T-cell (primary cell): ENCODE measurements at places on chromosomes 13 and 19. TPM values are rescaled to one million over a fixed set of nuclear protein-coding genes. Genes with fewer than 3 reads are reported as not detected.

GRCh38 chr13:46594374-46595078, 41.6 kb downstream of the LRCH1 start:
- H3K27ac ChIP-seq = no peak overlapping the region
- DNase-seq = no peak
- no peaks in the 10 kb centered on the region for H3K27me3 ChIP-seq
- H3K4me3 ChIP-seq = no peak overlapping the region

- H3K27me3 ChIP-seq = peaks cover 7% of the 10 kb centered on the region
- no peak overlapping the region for H3K27ac ChIP-seq
- H3K4me1 ChIP-seq = no peaks in the 10 kb centered on the region
- H3K4me3 ChIP-seq = no peak overlapping the region
Observed at GRCh38 chr19:6599866-6600454, 9.0 kb upstream of the CD70 start.

DNA sequence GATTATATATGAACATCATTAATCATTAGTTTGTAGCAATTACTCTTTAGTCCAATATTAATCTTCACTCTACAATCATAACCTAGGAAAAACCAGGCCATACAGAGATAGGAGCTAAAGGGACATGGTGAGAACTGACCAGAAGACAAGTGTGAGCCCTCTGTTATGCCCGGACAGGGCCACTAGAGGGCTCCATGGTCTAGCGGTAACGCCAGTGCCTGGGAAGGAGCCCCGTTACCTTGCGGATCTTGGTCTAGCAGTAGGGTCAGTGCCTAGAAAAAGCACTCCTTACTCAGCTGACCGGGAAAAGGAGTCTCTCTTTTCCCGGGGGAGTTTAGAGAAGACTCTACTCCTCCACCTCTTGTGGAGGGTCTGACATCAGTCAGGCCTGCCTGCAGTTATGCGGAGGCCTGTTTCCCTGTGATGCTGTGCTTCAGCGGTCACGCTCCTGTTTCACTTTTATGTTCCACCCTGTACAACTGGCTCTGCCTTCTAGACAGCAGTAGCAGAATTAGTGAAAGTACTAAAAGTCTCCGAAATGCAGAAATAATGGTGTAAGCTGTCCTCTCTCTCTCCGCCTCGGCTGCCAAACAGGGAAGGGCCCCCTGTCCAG, 13.8 kb downstream of the OR7D4 start:
- H3K4me3 ChIP-seq = peak overlapping the region; percentile 19
- no peaks in the 10 kb centered on the region for H3K36me3 ChIP-seq
- H3K4me1 ChIP-seq = no peaks in the 10 kb centered on the region
- DNase-seq = peak; percentile 58
- no peak overlapping the region for H3K27ac ChIP-seq
- no peaks in the 10 kb centered on the region for H3K27me3 ChIP-seq

- H3K36me3 ChIP-seq = peaks cover 96% of the 10 kb centered on the region
- H3K27ac ChIP-seq = no peak overlapping the region
- H3K27me3 ChIP-seq = no peaks in the 10 kb centered on the region
- H3K4me3 ChIP-seq = no peak overlapping the region
- H3K4me1 ChIP-seq = no peaks in the 10 kb centered on the region
Observed at GRCh38 chr13:114022876-114023275, 49.0 kb upstream of the C13orf46 start.

DNA sequence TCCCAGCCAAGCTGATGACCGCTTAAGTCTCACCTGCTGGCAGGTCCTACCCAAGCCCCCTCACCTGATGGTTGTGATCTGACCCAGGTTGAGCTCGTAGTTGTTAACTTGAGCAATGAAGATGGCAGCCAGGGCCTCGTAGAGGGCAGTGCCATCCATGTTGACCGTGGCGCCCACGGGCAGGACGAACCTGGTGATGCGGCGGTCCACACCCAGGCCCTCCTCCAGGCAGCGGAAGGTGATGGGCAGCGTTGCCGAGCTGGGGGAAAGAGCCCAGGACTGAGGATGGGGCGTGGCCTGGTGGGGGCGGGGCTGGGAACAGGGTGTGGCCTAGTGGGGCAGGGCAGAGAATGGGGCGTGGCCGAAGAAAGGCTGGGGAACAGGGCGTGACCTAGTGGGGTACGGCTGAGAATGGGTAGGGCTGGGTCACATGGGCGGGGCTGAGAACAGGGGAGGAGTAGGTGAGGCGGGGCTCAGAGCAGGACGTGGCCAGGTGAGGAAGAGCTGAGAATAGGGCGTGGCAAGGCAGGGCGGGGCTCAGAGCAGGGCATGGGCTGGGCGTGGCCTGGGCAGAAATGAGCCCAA, 12.9 kb downstream of the OR7C2 start:
- no peaks in the 10 kb centered on the region for H3K27me3 ChIP-seq
- no peaks in the 10 kb centered on the region for H3K36me3 ChIP-seq
- no peak overlapping the region for H3K4me3 ChIP-seq
- H3K27ac ChIP-seq = no peak overlapping the region

Gene GARIN5B
- not detected for total RNA-seq

GRCh38 chr19:33263325-33264023, 37.8 kb upstream of the SLC7A10 start:
- H3K36me3 ChIP-seq = no peaks in the 10 kb centered on the region
- H3K4me1 ChIP-seq = no peaks in the 10 kb centered on the region
- no peak overlapping the region for H3K4me3 ChIP-seq
- peaks cover 24% of the 10 kb centered on the region for H3K27me3 ChIP-seq

DNA sequence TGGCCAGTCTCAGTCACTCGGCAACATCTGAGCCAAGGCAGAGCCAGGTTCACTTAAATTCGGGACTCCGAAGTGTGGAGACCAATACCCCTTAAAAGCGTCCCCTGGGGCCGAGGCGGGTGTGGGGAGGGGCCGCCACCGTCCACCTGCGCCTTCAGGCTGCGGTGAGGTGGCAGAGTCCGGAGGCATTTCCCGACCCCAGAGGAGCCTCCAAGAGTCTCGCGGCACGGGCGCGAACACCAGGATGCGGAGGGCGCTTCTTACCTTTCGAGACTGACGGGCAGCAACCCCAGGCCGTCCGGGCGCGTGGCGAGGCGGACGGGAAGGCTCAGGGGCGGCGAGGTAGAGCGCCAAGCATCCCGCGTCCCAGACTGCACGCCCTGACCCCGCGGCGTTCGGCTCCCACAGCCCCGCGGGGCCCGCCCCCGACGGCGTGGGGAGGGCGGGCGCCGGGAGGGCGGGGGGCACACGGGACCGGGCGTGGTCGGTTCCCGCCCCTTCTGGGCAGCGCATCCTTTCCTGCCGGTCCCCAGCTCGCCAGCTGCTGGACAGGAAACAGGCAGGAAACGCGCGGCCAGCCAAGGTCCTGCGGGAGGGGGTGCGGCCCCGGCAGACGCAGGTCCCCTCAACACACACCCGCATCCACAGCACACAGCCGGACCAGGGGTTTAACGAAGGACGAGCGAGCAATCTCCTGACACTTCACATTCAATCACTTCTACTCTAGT, at the start of gene THSD1:
TSS of gene THSD1 (minus strand) at position 406 of the 728 bp plus-strand sequence. CDS start 3,572 bp downstream, outside the sequence.
- peak within 1 kb of the TSS; percentile 82 for H3K4me3 ChIP-seq
- no peak for DNase-seq
- no peaks in the 10 kb centered on the region for H3K27me3 ChIP-seq
- peaks cover 19% of the 10 kb centered on the region for H3K4me1 ChIP-seq
- no peak within 1 kb of the TSS for H3K27ac ChIP-seq

DNA sequence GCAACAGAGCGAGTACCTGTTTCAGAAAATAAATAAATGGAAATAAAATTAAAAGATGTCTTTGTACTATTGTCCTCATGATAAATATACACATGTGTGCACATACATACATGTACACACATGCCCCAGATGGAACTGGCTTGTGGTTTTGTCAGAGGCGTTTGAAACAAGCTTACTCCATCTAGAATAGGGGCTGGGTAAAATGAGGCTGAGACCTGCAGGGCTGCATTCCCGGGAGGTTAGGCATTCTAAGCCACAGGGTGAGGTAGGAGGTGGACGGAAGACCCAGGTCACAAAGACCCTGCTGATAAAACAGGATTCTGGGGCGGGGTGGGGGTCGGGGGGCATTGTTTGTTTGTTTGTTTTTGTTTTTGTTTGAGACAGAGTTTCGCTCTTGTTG, 8.1 kb upstream of the SIN3B start:
- peaks cover 4% of the 10 kb centered on the region for H3K4me1 ChIP-seq
- H3K27ac ChIP-seq = no peak overlapping the region
- no peak overlapping the region for H3K4me3 ChIP-seq
- no peak for DNase-seq
- no peaks in the 10 kb centered on the region for H3K36me3 ChIP-seq

GRCh38 chr19:35901854-35902661, at the start of gene HCST:
Gene HCST (plus strand): TSS chr19:35902529. CDS start chr19:35902594, 65 bp downstream.
- peak; percentile 15 for DNase-seq
- peaks cover 74% of the 10 kb centered on the region for H3K4me1 ChIP-seq
- peaks cover 9% of the 10 kb centered on the region for H3K36me3 ChIP-seq
- no peaks in the 10 kb centered on the region for H3K27me3 ChIP-seq
- H3K4me3 ChIP-seq = peak within 1 kb of the TSS; percentile 69

DNA sequence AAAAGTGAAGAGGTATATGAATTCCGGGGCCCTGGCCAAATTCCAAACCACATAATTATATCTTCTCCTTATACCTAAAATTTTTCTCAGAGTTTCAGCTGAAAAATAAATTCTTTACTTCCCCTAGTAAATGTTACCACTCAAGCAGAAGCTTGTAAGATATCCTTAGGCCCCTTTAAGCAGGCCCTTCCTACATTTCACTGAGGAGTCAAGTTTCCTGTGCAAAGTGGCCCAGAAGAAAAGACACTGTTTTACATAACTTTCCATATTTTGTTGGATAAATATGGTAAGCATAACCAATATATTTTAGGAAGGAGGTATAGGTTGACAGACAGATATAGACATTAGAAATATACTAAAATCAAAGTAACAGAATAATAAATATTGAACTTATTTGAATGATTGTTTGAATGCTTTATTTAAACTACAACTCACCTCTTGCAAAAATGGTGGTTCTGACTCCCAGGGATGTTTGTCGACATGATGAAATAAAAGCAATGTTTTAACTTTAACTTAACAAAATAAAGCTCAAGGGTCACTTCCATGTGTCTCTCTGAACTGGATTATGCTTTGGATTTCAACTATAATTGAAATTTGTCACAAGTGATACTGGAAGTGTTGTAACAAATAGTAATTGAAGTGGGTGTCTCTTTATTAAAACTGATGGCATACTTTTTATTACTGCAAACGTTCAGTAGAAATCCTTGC, 141.2 kb downstream of the SPRY2 start:
- H3K36me3 ChIP-seq = no peaks in the 10 kb centered on the region
- H3K4me1 ChIP-seq = no peaks in the 10 kb centered on the region
- no peak overlapping the region for H3K27ac ChIP-seq

- H3K27ac ChIP-seq = no peak overlapping the region
- no peaks in the 10 kb centered on the region for H3K4me1 ChIP-seq
- DNase-seq = no peak
- no peak overlapping the region for H3K4me3 ChIP-seq
- no peaks in the 10 kb centered on the region for H3K36me3 ChIP-seq
- no peaks in the 10 kb centered on the region for H3K27me3 ChIP-seq
Observed at GRCh38 chr13:54879036-54879435, 1850.4 kb downstream of the OLFM4 start.

Gene RDH8
- not detected for total RNA-seq

DNA sequence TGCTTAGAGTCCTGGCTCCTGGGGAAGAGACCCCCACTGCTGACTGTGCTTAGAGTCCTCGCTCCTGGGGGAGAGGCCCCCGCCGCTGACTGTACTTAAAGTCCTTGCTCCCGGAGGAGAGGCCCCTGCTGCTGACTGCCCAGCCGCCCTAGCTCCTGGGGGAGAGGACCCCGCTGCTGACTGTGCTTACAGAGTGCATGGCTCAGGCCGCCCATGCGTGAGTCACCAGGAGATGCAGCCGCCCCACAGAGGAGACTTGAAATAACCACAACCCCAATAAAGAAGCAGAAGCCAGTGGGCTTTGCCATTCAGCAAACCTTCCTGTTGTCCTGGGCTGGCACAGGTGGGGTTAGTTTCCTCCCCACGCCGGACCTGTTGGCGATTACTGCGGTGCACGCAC, 79.2 kb upstream of the C13orf46 start:
- peaks cover 84% of the 10 kb centered on the region for H3K36me3 ChIP-seq
- no peak overlapping the region for H3K27ac ChIP-seq
- DNase-seq = no peak
- H3K4me3 ChIP-seq = no peak overlapping the region
- H3K27me3 ChIP-seq = no peaks in the 10 kb centered on the region

DNA sequence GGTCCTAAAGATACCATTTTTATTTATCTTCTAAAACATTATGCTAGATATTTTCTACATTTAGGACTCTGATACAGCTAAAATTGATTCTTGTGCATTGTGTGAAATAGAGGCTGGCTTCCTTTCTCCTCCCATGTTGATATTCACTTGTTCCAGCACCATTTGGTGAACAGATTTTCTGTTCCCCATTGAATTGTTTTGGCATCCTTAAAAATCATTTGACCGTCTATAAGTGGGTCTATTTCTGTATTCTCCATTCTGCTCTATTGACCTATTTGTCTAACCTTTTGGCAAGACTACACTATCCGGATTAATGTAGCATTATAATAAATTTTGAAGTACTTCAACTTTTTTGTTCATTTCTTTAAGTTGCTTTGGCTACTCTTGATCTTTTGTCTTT, 2689.2 kb downstream of the PCDH9 start:
- no peak for DNase-seq
- no peak overlapping the region for H3K27ac ChIP-seq
- H3K4me3 ChIP-seq = no peak overlapping the region
- no peaks in the 10 kb centered on the region for H3K4me1 ChIP-seq
- H3K27me3 ChIP-seq = no peaks in the 10 kb centered on the region

- DNase-seq = no peak
- no peaks in the 10 kb centered on the region for H3K36me3 ChIP-seq
- H3K4me1 ChIP-seq = no peaks in the 10 kb centered on the region
- no peak overlapping the region for H3K4me3 ChIP-seq
Observed at GRCh38 chr13:22095794-22096193, 424.9 kb downstream of the FGF9 start.

DNA sequence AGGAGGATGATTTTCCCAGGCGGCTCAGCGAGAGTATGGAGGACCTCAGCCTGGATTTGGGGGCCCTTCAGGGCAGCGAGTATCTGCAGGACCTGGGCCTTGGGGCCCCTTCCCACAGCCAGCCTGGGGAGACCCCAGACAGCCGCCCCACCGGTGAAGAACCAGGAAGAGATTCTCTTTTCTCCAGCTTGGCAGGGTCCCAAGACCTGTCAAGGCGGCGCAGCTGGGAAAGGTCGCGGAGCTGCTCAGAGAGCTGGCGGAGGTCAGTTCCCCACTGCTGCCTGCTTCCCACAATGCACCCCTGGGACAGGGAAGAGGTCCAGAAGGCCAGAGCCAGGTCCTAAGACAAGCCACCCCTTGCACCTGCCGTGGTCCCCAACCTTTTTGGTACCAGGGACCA, 24.1 kb downstream of the ARHGEF18 start:
- no peak for DNase-seq
- H3K4me1 ChIP-seq = peaks cover 5% of the 10 kb centered on the region
- no peaks in the 10 kb centered on the region for H3K27me3 ChIP-seq
- no peak overlapping the region for H3K4me3 ChIP-seq

Gene ZNF20
- not detected for total RNA-seq

DNA sequence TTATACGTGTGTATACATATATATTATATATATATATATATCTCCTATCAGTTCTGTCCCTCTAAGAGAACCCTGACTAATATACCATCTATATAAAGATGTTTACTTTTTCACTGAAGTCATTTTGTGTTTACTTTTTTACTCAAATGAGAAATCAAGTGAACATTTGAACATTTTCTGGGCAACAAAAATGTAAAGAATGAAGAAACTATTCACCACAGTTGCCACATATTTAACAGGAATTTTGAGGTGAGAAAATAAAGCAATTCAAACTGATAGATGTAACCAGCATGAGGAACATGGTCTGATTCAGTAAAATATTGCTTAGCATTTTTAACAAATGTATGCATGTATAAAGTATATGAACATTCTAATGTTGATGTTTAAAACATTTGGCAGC, 299.2 kb upstream of the KLHL1 start:
- no peaks in the 10 kb centered on the region for H3K4me1 ChIP-seq
- H3K4me3 ChIP-seq = no peak overlapping the region
- no peaks in the 10 kb centered on the region for H3K27me3 ChIP-seq
- no peak for DNase-seq

Gene SLITRK1
- not detected for total RNA-seq
